ENCODE measurements at places on chromosomes 2 and 18. TPM values are rescaled to one million over a fixed set of nuclear protein-coding genes. Genes with fewer than 3 reads are reported as not detected.
A peak's percentile ranks its signal among the peaks of the same experiment; 100 is the strongest.

DNA sequence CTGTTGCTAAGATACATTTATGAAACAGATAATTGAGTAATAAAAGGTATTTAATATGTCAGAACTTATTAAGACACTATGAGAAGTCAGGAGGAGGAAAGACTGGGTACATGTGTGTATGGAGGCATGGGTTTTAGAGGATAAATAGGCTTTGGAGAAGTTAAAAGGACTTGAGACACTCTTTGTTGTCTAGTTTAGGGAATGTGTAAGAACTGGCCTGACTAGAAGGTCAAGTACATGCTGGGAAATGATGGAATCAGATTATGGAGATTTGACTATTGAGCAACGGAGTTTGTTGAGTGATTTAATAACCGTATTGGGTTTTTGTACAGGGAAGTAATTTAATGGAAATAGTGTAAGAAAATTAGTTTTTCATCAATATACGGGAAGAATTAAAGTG, 28.2 kb upstream of the SPDYA start:
- H3K27me3 ChIP-seq, result no peaks in the 10 kb centered on the region
- H3K27ac ChIP-seq, result no peak overlapping the region
- peaks cover 72% of the 10 kb centered on the region for H3K36me3 ChIP-seq
- no peak overlapping the region for H3K4me3 ChIP-seq
- no peak for DNase-seq

DNA sequence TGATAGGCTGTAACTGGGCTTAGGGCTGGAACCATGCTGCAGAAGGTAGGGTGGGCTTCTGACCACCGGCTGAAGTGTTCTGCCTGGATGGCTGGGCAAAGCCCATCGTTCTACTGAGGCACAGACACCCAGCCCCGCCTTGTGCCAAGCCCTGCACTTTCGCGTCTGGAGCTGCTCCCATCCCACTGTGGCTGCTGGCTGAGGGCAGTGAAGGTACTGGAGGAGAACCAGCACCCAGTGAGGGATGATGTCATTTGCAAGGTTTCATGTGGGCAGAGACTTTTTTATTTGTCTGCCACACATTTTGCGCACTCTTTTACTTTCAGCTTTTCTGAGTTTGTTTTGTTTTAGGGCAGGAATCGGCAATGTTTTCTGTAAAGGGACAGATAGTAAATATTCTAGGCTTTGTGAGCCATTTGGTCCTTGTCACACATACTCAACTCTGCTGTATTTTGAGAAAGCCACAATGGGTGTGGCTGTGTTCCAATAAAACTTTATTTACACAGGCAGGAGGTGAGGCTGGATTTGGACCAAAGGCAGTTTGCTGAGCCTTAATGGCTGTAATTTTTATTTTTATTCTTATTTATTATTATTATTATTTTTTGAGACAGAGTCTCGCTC, 85.6 kb downstream of the ASB1 start:
- H3K27me3 ChIP-seq, result no peaks in the 10 kb centered on the region
- no peaks in the 10 kb centered on the region for H3K36me3 ChIP-seq
- H3K4me1 ChIP-seq, result peaks cover 5% of the 10 kb centered on the region
- H3K27ac ChIP-seq, result no peak overlapping the region

DNA sequence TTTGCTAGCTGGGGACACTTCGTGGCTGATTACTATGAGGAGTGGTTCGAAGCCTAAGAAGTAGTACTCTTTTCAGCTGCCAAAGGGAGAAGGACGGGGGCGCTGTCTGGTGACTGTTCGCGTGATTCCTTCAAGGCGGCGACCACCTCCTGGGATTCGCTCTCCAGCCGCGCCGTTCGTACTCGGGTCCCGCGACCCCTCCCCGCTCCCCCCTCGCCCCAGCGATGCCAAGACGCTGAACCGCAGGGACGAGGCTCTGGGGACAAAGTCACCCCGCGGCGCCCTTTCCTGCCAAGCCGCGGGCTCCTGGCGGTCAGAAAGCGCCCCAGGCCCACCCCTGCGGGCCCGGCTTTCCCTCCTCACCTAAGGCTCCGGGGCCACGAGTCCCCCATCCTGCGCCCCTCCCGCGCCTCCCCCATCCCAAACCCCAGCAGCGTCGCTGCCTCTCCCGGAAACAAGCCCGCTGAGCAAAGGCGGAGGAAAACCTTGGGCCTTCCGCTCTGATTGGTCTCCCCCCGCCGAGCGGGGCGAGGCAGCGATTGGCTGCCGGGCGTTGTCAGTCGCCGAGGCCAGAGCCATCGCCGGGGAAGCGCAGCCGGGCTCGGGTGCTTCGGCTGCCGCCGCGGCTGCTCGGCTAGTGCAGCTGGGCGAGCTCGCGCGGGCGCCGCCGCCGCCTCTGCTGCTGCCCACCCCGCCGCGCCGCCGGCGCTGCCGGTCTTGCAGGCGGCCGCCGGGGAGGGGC, 404.3 kb downstream of the XIRP2 start:
- peaks cover 8% of the 10 kb centered on the region for H3K4me1 ChIP-seq
- DNase-seq, result peak; percentile 92
- H3K27ac ChIP-seq, result no peak within 1 kb of the TSS
- peak within 1 kb of the TSS; percentile 83 for H3K4me3 ChIP-seq
- H3K36me3 ChIP-seq, result no peaks in the 10 kb centered on the region
- H3K27me3 ChIP-seq, result no peaks in the 10 kb centered on the region

DNA sequence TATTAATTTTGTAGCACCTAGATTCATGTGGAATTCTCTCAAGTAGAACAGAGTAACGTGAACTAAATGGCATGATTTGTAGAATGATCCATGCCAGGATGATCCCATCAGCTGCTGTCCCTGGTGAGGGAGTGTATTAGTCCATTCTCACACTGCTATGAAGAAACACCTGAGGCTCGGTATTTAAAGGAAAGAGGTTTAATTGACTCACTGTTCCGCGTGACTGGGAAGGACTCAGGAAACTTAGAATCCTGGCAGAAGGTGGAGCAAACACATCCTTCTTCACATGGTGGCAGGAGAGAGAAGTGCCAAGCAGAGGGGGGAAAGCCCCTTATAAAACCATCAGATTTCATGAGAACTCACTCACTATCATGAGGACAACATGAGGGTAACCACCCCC, 312.6 kb downstream of the PTPRM start:
- H3K4me3 ChIP-seq, result no peak overlapping the region
- DNase-seq, result peak; percentile 45
- H3K36me3 ChIP-seq, result no peaks in the 10 kb centered on the region
- H3K27ac ChIP-seq, result peak overlapping the region; percentile 97

DNA sequence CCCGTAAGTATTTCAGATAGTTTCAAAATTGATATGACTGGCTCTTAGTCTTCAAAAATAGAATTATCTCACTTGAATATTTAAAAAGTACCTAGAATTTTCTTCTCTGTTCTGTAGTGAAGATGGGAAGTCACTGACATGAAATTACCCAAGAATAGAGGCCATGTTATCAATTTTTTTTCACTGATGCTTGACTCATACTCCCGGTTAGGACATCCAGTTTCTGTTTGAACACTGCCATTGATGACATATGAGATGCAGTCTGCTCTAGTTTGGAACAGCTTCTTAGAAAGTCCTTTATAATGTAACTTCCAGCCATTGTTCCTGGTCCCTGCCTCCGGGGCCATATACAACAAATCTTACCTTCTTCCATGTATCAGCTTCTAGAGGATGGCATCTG, 26.0 kb downstream of the MAP3K20 start:
- no peaks in the 10 kb centered on the region for H3K4me1 ChIP-seq
- H3K4me3 ChIP-seq, result no peak overlapping the region
- H3K27ac ChIP-seq, result no peak overlapping the region
- no peak for DNase-seq
- H3K36me3 ChIP-seq, result peaks cover 2% of the 10 kb centered on the region

- DNase-seq, result no peak
- H3K27ac ChIP-seq, result no peak overlapping the region
- H3K4me3 ChIP-seq, result no peak overlapping the region
- H3K36me3 ChIP-seq, result no peaks in the 10 kb centered on the region
- H3K4me1 ChIP-seq, result no peaks in the 10 kb centered on the region
- H3K27me3 ChIP-seq, result peaks cover 15% of the 10 kb centered on the region
Observed at GRCh38 chr2:209305026-209305425, 118.8 kb upstream of the MAP2 start.

DNA sequence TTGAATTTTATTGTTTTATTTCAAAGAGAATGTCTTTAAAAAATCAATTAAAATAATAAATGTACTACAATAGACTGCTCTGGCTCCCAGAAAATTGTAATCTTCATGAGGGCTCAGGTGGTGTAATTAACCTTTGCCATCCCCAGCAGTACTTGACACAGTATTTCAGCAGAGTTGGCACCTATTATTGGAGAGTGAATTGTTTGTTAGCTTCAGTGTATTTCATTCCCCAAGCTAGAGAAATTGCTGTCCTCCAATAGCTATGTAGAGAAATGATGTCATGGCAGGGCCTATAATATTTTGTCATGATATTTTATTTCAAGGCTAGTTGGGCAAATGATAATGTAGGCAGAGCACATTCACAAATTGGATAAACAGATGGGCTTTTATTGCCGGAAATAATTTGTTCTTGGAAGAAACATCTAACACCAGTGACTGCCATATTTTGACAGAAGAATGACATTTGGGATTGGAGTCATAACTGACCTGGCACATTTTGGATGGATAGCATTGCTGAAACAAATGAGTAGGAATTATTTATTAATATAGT, 712.0 kb upstream of the NXPH2 start:
- no peaks in the 10 kb centered on the region for H3K36me3 ChIP-seq
- no peak overlapping the region for H3K27ac ChIP-seq
- H3K27me3 ChIP-seq, result no peaks in the 10 kb centered on the region
- no peak overlapping the region for H3K4me3 ChIP-seq
- no peak for DNase-seq
- H3K4me1 ChIP-seq, result no peaks in the 10 kb centered on the region

GRCh38 chr2:188050726-188051125, 240.9 kb upstream of the GULP1 start:
- H3K4me1 ChIP-seq, result no peaks in the 10 kb centered on the region
- H3K27me3 ChIP-seq, result no peaks in the 10 kb centered on the region

GRCh38 chr2:232434563-232435374, 21.2 kb upstream of the ALPI start:
- H3K27me3 ChIP-seq, result no peaks in the 10 kb centered on the region
- no peaks in the 10 kb centered on the region for H3K4me1 ChIP-seq
- DNase-seq, result no peak
- no peak overlapping the region for H3K4me3 ChIP-seq
- no peak overlapping the region for H3K27ac ChIP-seq

- no peaks in the 10 kb centered on the region for H3K4me1 ChIP-seq
- no peaks in the 10 kb centered on the region for H3K36me3 ChIP-seq
- no peak overlapping the region for H3K4me3 ChIP-seq
- no peaks in the 10 kb centered on the region for H3K27me3 ChIP-seq
- DNase-seq, result no peak
Observed at GRCh38 chr2:25481381-25482300, 139.9 kb upstream of the DNMT3A start.

DNA sequence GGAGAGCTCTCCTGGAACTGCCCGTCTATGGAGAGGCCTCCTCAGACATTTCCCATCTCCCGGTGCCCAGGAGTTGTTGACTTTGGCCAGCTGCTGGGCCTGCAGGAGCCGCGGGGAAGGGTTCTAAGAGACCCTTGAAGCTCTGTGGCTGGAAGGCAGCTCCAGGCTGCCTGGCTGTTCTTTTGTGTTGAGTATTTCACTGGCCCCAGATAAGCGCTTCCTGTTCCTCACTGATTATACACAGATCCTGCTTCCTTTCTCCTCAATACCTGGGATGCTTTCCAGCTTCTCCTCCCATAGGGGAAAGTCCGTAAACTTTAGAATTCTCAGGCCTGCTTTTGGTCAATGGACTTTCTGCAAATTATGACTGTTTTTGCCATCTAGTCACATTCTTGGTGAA, 57.8 kb downstream of the TGOLN2 start:
- H3K36me3 ChIP-seq, result no peaks in the 10 kb centered on the region
- DNase-seq, result no peak
- no peak overlapping the region for H3K4me3 ChIP-seq
- H3K27ac ChIP-seq, result no peak overlapping the region
- H3K4me1 ChIP-seq, result peaks cover 5% of the 10 kb centered on the region

DNA sequence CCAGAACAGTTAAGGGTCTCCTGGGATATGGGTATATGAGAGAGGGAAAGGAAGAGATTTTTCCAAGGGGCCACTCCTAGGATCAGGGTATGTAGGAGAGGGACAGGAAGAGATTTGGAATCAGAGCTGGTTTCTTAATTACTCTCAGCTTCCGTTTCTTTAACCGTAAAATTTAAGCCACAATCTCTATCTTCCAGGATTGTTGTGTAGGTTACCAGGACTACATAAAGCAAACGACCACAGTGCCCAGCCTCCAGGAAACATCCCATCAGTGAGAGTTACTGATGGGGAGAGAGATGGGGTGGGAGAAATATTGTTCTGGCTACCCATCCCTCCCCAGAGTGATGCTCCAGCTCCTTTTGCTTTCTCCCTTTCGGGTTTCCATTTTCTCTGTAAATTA, 114.6 kb upstream of the THUMPD2 start:
- H3K4me3 ChIP-seq, result no peak overlapping the region
- H3K27ac ChIP-seq, result no peak overlapping the region
- H3K4me1 ChIP-seq, result peaks cover 7% of the 10 kb centered on the region
- H3K36me3 ChIP-seq, result no peaks in the 10 kb centered on the region

DNA sequence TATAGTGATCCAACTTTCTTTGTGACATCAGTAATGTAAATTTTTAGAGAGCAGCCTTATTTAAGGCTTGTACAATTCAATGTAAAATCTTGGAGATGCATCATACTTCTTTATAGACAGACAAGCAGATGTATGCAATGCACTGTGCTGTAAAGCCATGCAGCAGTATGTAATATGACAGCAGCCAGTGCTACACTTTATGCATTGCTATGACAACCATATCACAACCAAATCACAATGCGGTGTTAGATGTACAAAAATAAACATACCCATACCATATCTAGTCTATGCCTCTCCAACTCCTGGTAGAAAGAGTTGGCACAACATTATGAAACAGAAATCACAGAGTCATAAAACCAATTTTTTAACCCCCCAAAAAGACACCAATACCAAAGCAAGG, 110.3 kb upstream of the WDSUB1 start:
- no peak for DNase-seq
- no peaks in the 10 kb centered on the region for H3K36me3 ChIP-seq
- H3K4me3 ChIP-seq, result no peak overlapping the region
- H3K27ac ChIP-seq, result no peak overlapping the region
- no peaks in the 10 kb centered on the region for H3K27me3 ChIP-seq
- peaks cover 10% of the 10 kb centered on the region for H3K4me1 ChIP-seq

GRCh38 chr2:159124441-159124911, 156.0 kb downstream of the TANC1 start:
- 0 out of 2 replicates have a peak, but pooled peaks cover 4% of the 10 kb centered on the region for H3K36me3 ChIP-seq
- H3K27ac ChIP-seq, result peak overlapping the region; percentile 95
- DNase-seq, result peak; percentile 75
- no peaks in the 10 kb centered on the region for H3K27me3 ChIP-seq
- H3K4me1 ChIP-seq, result peaks cover 39% of the 10 kb centered on the region

- 0 out of 2 replicates have a peak, but pooled peaks cover under 1% of the 10 kb centered on the region for H3K4me1 ChIP-seq
- no peak overlapping the region for H3K4me3 ChIP-seq
- no peaks in the 10 kb centered on the region for H3K27me3 ChIP-seq
- H3K36me3 ChIP-seq, result no peaks in the 10 kb centered on the region
Observed at GRCh38 chr2:33467413-33467812, 9.0 kb upstream of the RASGRP3 start.

KCNJ13 gene
- not detected for total RNA-seq

FTCDNL1 gene
- 0.52 TPM for total RNA-seq

DSG1 gene
- not detected for total RNA-seq

IL1B gene
- 67.5 TPM for total RNA-seq

SERPINB11 gene
- total RNA-seq, result not detected

All from PC-3 (cell line).